ENCODE measurements at places on chromosomes 5 and 9.

GRCh38 chr5:53357439-53357838 lies 123.0 kb upstream of the FST start:
- DNase-seq, result no peak

DNA sequence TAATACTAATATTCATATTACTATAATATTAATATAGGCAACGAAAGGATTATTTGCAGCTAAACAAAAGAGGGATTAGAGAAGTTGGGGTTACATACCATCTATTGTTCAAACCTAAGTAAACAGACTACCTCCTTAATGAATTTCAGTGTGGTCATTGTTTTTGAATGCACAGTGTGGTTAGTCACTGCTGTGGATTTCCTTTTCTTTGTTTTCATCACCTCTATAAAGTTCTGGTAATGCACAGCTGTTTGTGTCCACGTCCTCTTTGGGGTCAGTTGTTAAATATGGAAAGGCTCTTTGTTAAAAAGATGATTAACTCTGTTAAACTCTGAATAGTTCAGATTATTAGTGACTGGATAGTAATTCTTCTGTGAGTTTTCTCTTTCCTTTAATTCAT lies 233.6 kb downstream of the MAST4 start:
- DNase-seq, result no peak

GRCh38 chr9:122053567-122054350 lies 39.3 kb downstream of the TTLL11 start:
- DNase-seq, result no peak

GRCh38 chr5:150164211-150164980 lies 2.2 kb upstream of the CDX1 start:
- DNase-seq, result no peak

DNA sequence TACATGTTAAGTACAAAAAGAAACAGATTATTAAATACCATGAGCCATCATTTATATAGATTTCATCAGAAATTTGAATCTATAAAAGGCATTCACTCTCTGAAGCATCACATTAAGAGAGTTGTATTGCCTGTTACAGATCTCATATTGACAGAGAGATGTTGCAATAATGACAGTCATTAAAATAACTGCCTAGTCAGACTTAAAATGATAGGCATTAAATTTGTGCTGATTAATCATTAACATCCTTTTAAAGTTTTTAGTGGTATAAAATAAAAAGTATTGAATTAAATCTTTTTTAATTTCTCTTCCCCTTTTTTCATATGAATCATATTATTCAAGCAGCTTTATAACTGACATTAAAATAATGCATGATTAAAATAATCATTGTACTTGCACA lies 404.9 kb upstream of the FAM174A start:
- DNase-seq, result no peak

DNA sequence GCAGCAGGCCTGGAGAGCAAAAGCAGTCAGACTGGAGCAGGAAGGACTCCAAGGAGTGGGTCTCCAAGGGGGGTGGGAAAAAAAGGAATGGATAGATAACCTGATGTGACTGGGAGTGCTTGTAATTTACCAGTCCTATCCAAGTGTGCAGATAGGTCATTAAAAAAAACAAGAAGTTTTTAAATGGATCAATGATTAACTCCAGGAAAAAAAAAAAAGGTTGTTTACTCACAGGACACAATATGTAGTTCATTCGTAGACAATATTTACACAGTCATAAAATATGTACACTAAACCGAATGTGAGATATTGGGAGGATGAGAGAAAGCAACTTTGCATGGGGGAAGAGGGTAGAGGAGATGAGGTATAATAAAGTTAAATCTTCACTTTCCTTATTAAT lies 20.4 kb downstream of the ZBTB5 start:
- DNase-seq, result no peak

GRCh38 chr5:37966871-37967270 lies 127.0 kb upstream of the GDNF start:
- no peak for DNase-seq

All from inflammatory macrophage (primary cell).